ENCODE measurements at places on chromosomes 4 and X.

DNA sequence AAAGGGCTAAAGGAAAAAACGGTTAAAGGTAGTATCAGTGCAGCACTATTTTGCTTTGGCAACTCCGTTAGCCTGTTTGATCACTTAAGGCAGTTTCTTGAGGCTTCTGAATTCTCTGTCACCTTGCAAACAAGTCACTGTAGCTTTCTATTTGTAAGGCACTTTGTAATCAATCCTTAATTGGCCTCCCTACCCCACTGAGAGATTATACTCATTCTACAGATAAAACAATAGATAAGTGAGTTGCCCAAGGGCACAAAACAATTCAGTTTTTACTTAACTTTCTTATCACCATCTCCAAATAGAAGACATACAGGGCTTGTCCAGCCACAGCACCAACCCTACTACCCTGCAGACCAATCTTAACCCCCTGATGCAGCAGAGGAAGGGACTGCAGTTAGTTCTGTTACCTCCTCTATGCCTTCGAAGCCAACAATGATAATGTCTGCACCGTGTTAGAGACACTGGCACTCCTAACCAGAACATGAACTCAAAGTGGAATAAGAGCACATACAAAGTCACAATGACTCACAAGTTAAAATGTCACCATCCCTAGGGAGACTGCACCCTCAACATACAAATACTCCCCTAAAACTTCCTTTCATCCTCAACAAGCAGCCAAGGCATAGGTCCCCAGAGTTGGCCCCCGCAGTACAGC is 1.7 kb downstream of the TMEM185A start:
- no peak for DNase-seq

DNA sequence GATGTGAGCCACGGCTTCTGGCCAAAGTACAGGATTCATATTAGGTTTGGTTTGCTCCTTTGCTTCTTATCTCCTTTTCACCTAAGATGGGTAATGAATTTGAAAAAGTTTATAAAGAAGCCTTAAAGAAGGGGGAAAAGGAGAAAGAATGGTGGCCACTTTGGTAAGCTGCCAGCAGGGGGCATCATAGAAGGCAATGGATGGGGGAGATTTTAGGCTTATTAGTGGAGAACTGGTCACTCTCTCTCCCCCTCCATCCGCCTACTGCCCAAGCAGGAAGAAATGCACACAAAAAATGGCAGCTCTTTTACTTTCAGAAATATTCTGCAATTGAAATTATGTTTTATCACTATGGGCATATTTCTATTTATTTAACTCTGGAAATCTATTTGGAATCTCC is 32.0 kb downstream of the SPARCL1 start:
- DNase-seq = no peak

DNA sequence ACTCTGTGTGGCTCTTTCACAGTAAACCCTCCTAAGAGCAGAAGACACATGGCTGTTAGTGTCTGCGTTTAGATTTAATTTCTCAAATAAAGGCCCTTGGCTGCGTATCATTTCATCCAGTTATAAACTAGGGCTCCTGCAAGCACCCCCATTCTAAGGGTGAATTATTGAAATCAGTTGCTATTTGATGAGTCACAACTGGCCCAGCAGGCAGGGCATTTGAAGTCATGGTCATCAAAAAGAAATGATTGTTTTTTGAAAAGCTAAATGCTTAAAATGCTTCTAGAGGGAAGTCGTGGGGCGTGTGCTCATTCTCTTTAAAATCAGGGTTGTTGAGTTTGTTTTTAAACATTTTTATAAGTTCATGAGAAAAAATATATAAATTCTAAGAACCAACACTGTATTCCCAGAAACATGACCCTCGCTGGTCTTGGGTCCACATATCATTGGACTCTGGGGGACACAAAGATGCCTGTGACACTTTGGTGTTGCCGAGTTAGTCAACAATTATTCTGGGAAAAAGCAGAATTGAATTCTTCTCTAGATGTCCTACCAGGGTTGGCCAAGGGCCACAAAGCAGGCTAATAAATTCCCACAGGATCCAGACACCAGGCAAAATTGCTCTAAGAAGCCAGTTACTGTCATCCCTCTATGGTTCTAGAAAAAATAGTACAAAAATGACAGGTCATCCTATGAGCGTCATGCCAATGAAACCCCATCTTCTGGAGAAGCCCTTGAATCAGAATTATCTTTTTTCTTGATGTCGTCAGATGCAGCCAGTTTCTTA is 99.5 kb upstream of the MYOZ2 start:
- DNase-seq = no peak

GRCh38 chrX:13074297-13075262 is 30.2 kb upstream of the FAM9C start:
- no peak for DNase-seq

DNA sequence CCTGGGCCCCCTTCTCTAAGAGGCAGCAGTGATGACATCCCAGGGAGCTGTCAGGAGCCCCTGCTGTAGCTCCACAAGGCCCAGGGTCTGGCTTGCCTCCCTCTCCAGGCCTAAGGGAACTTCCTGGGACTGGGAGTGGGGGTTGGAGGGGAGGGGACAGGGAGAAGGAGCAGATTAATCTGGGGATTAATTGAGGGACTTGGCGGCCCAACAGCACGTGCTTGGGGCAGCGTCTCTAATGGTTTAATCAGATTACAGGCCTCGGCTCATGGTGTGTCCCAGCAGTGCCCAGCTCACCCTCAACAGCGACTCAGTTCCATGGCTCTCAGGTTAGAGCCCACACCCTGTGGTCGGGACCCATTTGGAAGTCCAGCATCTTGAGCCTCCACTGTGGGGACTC is 47.9 kb downstream of the EFNB1 start:
- no peak for DNase-seq

GRCh38 chr4:2362266-2363055 is 56.0 kb downstream of the ZFYVE28 start:
- no peak for DNase-seq

- DNase-seq = no peak
Observed at GRCh38 chr4:63817196-63817865, 591.9 kb downstream of the TECRL start.

DNA sequence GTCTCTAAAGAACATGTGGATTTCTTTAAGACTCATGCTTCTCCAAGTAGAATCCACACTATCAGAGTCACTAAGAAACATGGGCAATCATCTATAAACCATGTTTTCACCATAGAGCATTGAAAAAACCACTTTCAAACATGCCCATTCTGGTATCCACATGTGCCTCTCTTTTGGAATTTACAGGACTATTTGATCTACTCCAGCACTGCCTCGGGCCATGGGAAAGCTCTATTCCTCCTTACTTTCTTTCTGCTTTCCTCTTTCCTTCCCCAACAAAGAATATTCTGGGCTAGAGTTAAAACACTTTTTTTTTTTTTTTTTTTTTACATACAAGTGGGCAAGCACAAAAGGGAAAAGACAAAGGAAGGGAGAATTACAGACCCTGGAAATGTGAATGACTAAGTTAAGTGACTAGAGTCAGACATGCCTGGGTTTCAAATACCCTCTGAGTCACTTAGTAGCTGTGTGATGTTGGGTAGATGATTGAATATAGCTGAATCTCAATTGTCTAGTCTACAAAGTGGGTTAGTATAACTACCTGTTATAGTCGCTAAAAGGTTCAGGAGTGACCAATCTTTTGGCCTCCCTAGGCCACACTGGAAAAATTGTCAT is 847.7 kb upstream of the INTU start:
- no peak for DNase-seq

DNA sequence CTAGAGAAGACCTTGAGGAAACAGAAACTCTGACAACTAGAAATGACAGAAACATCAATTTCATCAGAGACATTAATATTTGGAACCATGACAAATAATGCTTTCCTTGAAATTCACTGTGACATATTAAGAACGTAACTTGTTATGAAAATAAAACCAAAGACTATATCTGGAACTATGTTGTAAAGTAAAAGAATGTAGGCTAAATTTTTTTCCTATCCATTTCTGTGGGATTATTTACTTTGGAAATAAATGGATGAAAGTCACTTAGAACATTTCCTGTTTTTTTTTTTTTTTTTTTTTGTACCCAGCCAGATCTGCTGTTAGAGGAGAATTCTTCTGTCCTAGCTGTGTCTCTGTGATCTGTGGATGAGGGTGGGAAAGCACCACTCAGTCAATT is 255.9 kb downstream of the SPRY1 start:
- DNase-seq = no peak

DNA sequence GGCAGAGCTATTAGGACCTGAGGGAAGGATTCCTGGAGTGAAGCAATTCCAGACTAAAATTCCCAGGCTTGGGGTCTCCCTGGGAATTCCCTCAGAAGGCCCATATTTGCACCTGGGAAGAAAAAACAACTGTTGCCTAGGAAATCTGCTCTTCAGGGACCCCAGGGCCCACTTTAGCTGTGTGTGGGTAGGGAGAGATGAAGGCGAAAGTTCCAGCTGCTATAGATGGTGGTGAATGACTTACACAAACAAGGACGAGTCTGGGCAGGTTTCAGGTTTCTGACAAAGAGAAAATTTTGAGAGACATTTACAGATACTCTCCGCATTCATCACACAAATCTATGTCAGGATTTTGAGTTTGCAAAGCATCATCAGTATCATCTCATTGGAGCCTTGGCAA is 126.1 kb downstream of the GPC3 start:
- DNase-seq = no peak

DNA sequence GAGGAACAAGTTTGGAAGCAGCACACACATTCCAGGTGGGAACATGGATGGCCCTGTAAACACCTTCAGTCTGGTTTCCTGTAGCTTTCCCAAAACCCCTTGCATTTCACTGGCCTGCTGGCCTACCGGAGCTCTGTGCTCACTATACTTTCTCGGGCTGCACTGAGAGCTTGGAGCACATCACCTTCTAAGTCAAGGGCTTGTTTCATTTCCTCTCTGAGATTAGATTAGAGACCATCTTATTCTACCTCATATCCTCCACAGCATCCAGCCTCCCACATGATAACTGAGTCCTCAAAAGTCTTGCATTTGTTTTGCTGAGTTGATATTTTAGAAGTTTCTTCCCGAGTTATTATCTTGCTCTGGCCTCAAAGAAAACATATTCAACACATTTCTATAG is 147.7 kb downstream of the RASL11B start:
- DNase-seq = no peak

DNA sequence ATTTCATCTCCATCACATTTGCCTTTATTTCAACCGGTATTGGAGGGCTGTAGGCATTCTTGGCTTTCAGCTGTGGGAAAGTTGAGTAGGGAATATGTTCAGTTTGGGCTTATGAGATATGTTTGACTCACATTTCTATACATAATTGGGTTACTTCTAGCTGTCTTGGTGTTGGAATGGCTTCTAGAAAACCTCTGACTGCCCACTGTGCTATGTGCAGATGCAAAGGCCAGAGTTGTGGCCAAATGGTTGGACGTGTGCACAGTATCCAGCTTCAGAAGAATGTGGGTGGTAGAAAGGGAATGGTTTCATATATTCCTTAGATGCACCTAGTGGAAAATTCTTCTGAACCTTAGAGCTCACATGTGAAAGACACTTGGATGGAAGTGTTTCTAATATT is 92.6 kb upstream of the H2AZ1 start:
- no peak for DNase-seq

DNA sequence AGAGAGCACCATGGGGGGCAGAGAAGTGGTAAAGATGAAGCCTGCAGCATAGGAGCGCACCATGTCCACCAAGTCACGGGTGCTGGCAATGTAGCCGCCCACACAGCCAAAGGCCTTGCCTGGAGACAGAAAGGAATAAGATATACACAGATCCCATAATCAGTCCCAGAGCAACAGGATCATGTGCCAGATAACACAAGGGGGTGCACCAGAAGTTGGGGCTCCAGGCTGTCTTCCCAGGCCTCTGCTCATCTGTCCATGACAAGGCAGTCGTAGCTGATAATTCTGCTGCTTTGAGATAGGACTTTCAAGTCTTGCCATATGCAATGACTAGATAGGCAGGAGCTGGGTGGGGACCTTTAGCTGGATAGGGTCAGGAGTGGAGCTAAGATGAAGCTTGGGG is 14.7 kb downstream of the APEX2 start:
- no peak for DNase-seq

DNA sequence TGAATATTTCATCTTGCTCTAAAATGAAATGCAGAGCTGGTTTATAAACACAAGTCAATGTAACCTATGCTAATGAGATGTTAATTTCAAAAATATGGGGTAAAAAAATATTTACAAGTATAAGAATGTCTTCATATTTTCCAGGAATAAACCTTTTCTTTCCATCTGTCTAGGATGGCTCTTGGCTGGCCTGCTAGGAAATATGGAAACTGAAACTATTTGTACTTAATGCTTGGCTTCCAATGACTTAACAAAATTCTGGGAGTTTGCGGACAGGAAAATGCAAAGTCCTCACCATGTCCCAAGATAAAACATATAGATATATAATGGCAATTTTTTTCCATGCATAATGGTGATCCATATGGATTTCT is 168.1 kb downstream of the SCFD2 start:
- no peak for DNase-seq

- DNase-seq = no peak
Observed at GRCh38 chr4:36067116-36067515, 177.2 kb downstream of the ARAP2 start.

GRCh38 chr4:48173056-48173991 is 39.3 kb upstream of the TXK start:
- DNase-seq = no peak

DNA sequence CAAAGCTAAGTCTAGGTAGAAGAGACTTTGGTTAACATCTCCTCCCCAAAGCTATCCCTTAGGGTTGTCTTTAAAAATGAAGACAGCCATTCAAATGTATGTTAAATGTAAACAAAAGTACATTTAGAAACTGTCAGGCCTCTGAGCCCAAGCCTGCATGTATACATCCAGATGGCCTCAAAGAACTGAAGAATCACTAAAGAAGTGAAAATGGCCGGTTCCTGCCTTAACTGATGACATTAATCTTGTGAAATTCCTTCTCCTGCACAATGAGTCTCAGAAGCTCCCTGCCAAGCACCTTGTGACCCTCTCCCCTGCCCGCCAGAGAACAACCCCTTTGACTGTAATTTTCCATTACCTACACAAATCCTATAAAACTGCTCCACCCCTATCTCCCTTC is 377.9 kb downstream of the FAM133A start:
- no peak for DNase-seq

GRCh38 chrX:31291131-31291530 is 219.3 kb upstream of the FTHL17 start:
- no peak for DNase-seq

DNA sequence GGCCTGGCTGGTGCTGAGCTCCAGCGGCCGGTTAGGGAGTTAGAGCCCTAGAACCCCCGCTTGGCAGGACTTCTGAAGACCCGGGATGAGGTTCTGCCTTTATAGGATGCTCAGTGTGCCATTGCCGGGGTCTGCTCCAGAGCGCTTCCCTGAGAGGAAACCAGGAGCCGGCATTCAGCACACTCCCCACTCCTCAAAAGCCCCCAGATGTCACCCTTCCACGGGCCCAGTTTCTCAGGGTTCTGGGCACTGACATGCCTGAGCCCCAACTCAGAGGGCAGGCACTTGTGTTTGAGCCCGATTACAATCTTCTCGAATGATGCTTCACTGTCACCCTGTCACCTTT is 6.5 kb downstream of the NKX3-2 start:
- DNase-seq = no peak

- no peak for DNase-seq
Observed at GRCh38 chr4:41410049-41410448, 127.9 kb upstream of the LIMCH1 start.
